ENCODE measurements at places on chromosomes 1 and 21.

DNA sequence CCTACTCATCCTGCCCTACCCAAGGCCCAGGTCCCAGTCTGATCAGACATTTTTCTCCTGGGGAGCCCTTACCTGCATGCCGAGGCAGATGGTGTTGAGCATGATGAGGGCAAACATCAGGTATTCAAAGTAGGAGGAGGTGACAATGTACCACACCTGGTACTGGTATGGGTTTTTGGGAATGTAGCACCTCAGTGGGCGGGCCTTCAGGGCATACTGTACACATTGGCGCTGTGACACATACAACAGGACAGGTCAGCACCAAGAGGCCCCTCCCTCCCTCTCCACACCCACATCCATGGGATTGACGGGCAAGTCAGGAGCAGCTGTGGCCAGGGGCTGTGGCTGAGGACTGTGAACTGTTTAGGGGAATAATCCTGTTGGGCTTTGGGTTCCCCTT is 37.1 kb upstream of the KIF21B start:
- DNase-seq, result no peak

DNA sequence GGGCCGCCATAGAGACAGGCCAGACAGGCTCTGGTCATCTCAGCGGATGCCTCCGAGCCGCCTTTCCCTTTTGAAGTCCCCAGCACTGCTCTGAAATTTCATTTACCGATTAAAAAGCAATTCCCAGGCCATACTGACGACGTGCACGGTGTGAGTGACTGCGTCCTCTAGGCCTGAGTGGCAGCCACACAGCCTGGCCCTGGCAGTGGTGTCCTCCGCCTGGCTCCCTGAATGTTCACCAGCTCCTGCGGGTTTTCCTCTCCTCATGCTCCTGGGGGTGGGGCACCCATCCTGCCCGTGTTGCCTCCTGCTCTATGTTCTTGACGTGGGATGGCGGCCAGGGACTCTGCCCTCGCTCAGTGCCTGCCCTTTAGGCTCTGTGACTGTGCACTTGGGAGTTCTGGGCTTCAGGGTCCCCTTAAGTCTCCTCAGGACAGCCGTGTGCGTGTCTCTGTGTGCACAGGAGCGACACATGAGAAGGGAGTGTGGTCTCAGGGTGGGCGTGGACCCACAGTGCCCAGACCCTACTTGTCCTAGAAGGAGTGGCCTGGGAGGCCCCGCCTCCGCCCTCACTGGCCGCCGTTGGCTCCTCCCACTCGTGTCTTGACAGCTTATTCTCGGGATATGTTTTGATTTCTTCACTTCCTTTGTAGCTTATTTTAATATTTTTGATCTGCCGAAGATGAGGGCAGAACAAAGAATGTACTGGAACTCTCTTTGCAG is 3.6 kb downstream of the SKI start:
- peak; percentile 63 for DNase-seq

GRCh38 chr1:22228505-22228911 is 85.6 kb upstream of the WNT4 start:
- no peak for DNase-seq

- no peak for DNase-seq
Measured at GRCh38 chr1:115090186-115090490, 835 bp upstream of the TSPAN2 start.

DNA sequence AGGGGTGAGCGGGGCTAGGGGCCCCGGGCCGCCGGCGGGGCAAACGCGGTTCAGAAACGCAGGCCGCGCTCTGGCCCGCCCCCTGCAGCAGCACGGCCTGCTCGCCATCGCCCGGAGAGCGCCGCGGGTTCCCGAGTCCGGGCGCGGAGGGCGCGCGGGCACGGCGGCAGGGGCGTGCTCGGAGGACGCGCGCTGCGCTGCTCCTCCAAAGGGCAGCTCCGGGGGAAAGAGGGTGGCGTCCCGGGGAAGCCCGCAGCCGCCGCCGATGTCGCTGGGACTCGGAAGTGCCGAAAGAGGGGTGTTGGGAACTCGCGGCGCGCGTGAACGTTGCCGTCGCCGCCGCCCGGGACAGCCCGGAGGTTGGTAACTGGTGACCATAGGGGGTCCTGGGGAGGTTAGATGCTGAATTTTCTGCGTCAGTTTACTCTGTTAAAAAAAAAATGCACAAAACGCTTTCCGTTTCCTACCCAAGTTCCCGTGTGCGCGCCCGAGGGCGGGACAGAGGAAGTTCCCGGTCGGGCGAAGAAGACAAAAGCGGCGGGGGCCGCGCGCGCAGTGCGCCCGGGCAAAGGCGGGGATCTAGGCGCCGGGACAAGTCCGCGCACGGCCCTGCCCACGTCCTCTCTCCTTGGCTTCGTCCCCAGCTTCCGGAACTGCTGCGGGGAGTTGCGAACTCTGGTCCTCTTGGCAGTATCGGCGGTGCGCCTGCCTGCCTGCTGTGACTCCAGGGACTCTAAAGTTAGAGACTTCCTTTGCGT is at the start of gene HHAT:
Gene HHAT, plus strand, starts transcription at position 157 of the 758 bp plus-strand sequence. CDS start 20,074 bp downstream, outside the sequence.
- DNase-seq, result peak; percentile 74

DNA sequence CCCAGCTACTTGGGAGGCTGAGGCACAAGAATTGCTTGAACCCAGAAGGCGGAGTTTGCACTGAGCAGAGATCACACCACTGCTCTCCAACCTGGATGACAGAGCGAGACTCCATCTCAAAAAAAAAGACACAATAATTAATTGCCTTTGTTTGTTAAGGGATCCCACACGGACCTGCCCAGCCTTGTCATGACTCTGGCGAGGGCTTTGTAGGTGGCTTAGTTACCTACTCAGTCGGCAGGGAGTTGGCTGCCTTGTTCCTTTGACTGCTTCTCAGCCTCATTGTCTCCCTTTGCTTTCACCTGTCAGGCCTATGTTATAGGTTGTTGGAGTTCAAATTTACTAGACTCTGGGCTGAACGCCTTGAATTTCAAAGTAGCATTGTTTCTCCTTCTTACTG is 82.0 kb downstream of the UBE4B start:
- DNase-seq, result no peak

DNA sequence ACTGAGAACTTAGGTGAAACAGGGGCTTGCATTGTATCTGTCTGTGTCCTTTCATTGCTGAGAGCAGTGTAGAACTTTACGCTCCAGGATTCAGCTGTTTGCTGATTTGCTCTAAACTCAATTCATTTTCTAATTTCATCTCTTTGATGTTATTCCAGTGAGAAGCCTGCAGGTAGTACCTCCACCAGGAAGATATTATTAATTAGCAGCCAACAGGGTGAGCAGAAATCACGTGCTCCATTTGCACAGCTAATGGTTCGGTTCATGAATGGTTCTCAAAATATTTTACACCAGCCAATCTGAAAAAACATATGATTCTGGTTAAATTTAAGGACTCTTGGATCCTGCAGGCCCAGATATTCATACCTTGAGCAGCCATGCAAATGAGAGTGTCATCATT is 52.1 kb downstream of the SUSD4 start:
- DNase-seq, result no peak

GRCh38 chr21:37245151-37245550 is 22.0 kb downstream of the VPS26C start:
- DNase-seq, result no peak

DNA sequence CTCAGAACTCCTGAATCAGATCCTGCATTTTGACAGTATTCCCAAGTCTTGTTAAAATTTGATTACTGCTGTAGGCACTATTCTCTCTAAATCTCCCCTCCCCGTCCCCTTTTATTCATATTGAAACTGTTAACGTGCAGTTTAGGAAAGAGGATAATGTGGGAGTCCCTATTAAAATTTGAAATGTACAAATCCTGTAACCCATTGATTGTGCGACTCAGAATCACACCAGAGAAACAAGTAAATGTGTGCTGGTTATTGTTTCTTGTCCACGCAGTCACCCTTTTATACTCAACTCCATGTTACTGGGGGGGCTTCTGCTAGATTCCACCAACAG is 584 bp upstream of the LTN1 start:
- DNase-seq, result no peak

- DNase-seq, result no peak
Measured at GRCh38 chr1:27531959-27532685, 42.2 kb upstream of the WASF2 start.

- DNase-seq, result no peak
Measured at GRCh38 chr21:45236481-45236880, 51.2 kb downstream of the POFUT2 start.

GRCh38 chr1:237146241-237146640 is 104.3 kb downstream of the RYR2 start:
- no peak for DNase-seq

GRCh38 chr1:161722406-161722805 is 1.1 kb downstream of the FCRLB start:
- no peak for DNase-seq

GRCh38 chr1:76635784-76636183 is 231.5 kb upstream of the ST6GALNAC5 start:
- DNase-seq, result no peak

DNA sequence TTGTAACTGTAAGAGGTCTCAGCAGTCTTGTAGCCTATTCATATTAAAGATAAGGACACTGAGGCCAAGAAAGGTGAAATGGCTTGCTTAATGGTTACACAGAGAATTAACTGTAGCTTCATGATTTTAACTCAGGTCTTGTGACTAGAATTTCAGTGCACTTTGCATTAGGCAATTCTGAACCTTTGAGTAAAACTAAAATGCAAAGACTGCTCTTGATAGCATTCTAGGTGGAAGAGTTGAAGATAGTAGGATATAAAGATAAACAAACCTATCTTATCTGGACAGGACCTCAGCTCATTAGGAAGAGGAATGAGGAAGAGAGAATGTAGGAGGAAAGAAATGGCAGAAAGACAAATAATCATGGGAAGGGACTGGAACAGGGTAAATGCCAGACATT is 68.6 kb upstream of the RGL1 start:
- no peak for DNase-seq

GRCh38 chr1:99784143-99784542 is 17.7 kb upstream of the FRRS1 start:
- DNase-seq, result no peak

GRCh38 chr1:234588386-234588785 is 21.6 kb downstream of the IRF2BP2 start:
- DNase-seq, result no peak

GRCh38 chr21:39685991-39686390 is 59.0 kb upstream of the IGSF5 start:
- DNase-seq, result no peak

DNA sequence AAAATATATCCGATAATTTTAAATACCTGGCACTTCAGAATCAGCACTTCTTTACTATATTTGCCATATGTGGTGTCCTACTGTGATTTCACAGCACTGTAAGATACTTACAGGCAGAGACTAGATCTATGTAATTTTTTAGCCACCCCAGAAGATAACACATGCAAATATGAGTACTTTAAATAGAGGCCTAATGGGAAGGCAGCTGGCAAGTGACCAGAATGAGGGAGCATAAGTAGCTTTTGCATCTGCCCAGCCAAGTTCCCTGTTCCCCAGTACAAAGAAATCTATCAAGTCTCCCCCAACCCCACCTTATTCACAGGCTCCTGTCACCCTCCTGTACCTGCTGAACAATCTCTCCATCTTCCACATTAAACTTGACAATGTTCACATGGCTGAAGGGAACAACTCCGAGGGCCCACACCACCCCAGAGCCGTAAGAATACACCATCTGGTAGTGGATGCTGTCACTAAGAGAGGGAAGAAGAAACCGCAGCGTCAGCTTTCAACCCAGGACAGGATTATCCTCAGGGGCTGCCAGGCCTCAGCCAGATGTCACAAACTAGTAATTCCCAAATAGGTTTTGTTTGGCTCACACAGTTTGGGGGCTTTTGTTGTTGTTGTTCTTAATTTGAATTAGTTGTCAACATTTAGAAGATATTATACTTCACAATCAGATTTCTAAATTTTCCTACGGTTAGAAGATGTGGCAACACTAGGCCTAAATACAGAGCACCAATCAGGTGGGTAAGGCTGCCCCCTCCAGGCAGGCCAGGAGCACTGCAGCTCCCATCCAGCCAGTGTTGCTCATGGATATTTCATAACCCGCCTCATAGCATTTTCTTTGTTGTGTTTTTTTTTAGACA is 10.4 kb downstream of the EMC1 start:
- DNase-seq, result peak; percentile 63

- DNase-seq, result no peak
Measured at GRCh38 chr1:200033511-200034261, 6.2 kb downstream of the NR5A2 start.

DNA sequence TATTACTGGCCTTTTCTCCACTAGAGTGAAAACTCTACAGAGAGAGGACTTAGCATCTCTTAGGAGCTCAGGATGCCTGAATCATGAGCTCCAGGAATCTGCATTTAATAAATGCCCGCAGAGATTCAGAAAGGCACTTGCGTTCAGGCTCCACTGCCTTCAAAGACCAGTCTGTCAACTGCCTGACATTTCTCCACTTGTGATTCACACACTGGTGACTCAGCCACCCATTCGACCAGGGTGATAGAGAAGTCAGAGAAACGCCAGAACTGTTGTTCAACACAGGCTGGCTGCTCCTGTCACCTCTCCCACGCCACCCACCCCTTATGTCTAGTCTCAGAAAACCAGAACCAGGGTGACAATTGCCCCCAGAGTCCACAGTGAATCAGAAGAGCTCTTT is 26.9 kb upstream of the LBR start:
- DNase-seq, result peak; percentile 48

GRCh38 chr1:15849775-15850324 is 2.3 kb downstream of the SPEN start:
- DNase-seq, result no peak

DNA sequence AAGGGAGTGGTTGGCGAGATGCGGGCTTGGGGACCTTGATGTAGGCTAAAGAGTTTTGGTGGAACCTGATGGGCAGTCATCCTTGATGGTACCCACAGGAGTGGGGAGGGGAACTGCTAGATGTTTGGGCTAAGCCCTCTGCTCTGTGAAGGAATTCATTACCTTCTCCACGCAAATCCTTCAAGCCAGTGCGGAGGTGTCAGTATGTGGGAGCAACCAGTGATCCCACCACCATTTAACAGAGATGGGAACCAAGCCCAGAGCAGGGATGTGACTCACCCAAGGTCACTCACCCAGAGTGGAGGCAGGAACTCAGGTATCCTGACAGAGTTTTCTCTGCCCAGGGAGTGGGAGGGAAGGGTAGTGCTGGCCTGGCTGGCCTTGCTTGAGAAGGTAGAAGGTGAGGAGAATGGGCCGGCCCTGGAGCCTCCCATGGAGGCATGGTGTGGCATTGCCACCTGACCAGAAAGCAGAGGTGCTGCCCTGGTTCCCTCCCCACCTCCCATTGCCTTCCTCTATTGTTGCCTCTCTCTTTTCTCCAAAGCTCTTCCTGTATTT is 51.2 kb upstream of the STUM start:
- DNase-seq, result no peak

DNA sequence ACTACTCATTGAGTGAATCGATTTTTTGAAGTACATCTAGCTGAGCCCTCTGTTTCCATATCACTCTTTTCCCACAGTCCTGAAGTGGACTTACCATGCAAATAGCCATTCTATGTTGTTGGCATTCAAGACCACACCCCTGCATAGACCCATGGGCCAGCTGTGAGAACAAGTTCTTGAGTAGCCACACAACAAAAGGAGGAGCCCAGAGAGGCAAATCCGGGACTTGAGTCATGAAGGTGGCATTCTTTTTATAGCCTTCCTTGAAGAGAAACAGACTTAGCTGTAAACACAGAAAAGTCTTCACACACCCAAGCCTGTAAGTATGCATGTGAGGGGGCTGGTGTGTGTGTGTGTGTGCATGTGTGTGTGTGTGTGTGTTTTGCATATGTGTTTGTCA is 13.8 kb upstream of the SPRR5 start:
- DNase-seq, result no peak
